ENCODE measurements at places on chromosomes 4 and X.

DNA sequence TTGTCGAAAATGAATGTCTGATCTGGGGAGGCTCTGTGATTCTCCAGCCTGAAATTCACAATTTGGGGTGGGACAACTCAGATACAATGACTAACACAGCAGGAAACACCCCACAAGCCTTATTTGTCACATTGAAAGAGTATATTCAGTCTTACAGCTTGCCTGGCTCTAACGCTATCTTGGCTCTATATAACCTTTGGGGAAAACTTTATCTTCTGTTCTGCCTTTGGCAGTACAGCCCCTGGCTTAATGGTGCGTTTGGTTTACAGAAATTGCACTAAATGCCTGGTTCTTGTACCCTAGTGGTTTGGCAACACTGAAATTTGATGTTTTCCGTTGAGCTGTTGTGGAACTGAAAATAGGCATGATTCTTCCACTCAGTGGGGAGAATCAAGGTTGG is 178.1 kb upstream of the VEGFC start:
- no peak for DNase-seq

DNA sequence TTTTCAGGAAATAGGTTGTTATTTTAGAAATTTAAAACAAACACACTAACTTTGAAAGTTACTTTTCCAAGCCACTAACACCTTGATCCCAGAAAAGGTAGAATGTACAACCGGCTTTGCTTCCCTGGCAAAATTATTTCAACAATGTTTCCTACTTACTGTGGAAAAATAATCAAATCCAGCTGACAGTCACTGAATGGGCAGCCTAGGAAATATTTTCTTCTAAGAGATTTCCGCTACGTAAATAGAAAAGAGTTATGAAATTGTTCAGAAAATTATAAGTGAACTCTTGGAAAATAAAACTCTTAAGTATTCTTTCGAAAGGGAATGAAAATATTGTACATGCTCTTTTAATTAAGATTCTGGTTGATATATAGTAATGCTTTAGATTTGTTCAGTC is 195.7 kb downstream of the GASK1B start:
- DNase-seq: no peak

DNA sequence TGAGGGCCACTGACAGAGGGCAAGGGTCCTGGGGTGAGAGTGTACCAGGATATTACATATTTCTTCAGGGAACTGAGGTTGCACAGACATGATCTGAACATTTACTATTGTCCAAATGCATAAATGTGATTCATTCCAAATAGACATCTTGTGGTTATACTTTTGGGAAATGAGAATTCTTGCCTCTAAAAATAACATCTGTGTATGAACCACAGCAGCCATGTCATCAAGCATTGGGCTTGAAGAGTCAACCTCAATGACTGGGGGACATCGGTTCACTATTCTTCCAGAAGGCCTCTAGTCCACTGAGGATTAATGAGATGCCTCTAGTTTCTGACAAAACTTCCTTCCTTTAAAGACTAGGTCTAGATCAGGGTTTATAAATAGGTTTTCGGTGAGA is 193.1 kb upstream of the GPC4 start:
- no peak for DNase-seq

- no peak for DNase-seq
Observed at GRCh38 chrX:23374291-23374690, 39.6 kb downstream of the PTCHD1 start.

DNA sequence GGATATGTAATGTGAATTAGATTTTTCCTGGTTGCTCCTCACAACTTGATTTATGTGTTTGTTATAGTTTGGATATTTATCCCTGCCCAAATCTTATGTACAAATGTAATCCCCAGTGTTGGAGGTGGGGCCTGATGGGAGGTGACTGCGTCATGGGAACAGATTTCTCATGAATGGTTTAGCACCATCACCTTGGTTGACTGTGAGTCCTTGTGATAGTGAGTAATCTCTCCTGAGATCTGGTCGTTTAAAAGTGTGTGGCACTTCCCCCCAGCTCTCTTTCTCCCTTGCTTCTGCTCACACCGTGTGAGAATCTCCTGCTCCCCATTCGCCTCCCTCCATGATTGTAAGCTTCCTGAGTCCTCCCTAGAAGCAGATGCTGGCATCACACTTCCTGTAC is 2.2 kb downstream of the MID2 start:
- no peak for DNase-seq

DNA sequence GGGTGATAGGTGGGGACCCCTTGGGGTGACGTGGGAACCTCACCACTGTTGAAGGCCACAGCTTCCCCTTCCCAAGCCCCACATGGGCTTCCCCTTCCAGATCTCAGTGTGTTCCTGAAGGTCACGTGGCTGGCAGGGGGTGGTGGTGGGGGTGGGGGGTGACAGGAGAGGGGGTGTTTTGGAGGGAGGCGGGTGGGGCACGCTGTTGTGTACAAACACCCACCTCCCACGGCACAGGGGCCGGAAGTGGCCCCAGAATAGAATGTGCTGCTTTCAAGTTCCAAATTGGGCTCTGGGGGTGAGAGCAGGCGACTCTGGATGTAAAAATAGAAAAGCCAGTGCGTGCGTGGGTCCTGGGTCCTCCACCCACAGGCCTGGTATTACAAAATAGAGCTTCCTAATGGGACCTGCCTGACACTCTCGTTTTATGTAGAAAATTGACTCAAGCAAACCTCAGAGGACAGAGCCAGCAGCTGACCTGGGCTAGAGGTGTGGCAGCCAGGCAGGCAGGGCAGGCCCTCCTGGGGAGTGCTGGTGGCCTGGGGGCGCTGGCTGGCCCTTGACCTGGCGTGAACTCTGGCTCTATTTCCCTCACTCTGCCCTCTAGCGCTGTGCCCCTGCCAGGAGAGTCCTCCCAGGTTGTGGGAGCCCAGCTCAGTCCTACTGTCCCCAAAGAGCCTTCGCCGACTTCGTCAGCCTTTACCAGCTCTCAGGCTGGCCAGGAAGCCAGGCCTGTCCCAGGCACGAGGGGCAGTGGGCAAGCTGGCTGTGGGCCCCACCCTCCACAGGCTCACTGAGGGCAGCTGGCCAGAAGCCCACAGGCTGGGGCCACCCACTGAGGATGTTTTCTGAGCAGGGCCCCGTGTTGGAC is 5.4 kb upstream of the SH3BP2 start:
- DNase-seq: no peak

DNA sequence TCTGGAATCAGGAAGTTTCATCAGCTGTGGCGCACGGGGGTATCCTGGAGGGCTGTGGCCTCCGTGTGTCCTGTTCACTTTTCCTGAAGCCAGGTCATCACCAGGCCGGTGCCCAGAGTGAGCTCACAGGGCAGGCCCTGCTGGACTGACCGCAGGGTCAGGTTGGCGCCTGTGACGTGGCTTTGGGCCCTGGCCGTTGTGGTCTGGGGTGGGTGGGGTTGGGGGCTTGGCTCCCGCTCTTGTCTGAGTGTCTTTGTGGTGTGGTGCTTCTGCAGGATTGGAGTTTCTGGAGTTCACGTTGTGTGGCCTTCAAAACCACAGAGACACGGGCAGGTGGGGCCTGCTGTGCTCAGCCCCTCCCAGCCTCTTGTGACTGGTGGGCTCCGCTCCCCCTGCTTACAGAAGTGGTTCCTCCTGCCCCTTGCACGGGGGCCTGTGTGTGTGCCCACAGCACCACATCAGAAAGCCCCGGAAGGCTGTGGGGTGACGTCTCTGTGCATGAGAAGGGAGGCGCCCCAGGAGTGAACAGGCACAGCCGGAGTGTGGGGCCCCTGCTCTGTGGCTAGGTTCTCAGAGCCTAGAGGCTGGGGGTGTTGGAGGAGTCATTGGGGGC is 9.5 kb downstream of the RGS12 start:
- no peak for DNase-seq

DNA sequence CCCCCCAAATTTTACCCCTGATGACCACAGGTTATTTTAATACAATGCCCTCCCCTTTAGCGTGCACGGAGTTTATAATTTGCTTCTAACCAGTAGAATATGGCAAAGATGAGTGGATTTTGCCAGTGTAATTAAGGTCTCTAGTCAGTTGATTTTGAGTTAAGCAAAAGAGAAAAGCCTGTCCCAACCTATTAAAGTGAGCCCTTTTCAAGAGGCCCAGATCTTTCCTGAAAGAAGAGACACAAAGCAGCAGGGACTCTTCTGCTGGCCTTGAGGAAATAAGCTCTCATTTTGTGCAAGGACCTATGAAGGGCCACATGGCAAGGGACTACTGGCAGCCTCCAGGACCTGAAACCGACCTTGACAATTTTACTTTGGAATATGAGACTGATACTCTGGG is 61.9 kb upstream of the GABRG1 start:
- DNase-seq: no peak

DNA sequence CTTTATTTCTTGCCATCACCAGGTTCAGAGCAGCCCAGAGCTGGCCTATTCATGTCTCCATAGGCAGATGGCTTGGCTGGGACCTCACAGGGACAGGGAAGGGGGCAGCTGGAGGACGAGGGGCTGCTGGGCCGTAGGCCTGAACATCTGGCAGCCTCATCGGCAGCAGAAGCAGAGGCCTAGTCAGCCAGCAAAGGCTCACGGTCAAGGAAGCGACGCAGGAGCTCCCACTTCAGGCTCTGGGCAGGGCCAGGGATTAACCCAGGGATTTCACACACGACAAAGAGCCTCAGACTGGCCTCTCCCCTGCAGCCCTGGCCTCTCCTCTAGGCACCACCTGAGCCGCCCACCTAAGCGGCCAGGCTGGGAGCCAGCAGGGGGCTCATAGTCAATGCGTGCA is 46.0 kb upstream of the MAN2B2 start:
- no peak for DNase-seq

DNA sequence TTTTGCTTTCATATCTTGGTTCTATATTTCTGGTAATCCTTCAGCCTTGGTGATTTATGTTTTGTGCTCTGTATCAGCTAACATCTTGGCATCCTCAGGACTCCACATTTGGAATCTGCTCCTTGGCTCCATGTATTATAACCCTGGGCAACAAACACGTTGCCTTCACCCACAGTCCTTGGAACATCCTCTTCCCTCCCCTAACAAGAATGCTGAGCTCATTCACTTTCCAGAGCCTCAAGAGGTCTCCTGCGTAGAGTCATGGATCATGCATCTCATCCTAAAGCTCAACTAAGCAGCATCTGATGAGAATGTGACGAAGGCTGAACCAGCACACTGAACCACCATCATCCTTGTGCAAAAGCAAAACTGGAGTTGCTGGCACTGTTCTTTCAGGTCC is 60.5 kb upstream of the C1GALT1C1 start:
- DNase-seq: no peak

- DNase-seq: no peak
Observed at GRCh38 chr4:76002176-76002575, 5.1 kb downstream of the CXCL9 start.

DNA sequence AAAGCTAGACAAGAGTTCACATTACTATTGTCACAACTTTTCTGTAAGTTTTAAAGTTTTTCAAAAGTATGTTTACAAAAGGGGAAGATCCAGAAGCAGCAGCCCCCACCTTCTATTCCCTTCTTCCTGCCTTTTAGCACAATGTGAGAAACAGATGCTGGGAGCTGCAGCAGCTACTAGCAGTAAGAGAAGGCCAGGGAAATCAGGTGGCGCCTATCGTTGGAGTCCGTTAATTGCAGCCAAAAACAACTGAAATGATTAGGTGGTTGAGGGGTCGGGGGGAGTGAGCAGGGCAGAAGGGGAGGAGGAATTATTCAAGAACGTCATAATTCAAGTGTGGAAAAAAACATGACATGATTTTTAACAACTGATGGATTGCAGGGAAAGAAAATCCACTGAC is 27.4 kb downstream of the FRYL start:
- no peak for DNase-seq

- DNase-seq: no peak
Observed at GRCh38 chr4:98530572-98530971, 127.8 kb downstream of the TSPAN5 start.

DNA sequence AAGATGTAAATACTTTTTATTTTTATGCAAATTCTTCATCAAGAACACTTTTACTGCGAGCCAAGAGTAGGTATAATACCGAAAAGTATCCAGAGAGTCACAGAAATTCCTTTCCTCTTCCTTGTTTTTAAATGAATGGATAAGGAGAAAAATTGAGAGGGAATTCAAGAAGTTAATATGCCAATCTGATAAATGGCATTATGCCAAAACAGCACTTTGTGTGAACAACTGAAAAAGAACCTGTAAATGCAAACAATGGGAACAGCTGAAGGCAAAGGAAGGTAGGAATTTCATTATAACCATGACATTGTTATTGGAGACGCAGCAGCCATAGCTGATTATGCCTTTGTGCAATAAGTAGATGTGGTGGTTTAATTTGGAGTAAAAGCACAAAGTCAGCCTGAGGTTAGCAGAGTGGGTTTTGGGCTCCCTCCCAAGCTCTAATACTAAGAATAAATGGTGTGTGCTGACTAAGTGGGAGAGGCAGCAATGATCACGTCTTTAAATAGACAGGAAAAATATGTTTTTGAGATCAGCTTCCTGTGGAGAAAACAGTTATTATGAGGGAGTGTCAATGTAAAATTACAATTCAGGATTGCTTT is 209.8 kb upstream of the NDST4 start:
- DNase-seq: no peak

- DNase-seq: no peak
Observed at GRCh38 chr4:28744066-28744465, 1883.4 kb downstream of the STIM2 start.

DNA sequence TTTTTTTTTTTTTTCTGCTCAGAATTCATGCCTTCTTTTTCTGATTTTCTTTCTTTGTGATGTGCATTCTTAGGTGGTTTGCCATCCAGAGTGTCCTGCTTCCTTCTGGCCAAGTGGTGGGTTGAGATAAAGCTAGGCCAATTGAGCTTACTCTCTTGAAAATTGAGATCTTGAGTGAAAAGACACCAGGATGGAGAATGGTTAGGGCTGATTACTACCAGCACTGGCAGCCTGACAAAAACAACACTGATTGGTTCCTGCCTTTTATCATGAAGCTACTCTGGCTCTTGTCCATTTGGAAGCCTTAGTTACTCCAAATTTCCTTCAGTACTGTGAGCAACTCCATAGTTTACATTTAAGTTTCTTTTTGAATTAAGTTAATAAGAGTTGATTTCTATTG is 404.0 kb downstream of the PPARGC1A start:
- no peak for DNase-seq

DNA sequence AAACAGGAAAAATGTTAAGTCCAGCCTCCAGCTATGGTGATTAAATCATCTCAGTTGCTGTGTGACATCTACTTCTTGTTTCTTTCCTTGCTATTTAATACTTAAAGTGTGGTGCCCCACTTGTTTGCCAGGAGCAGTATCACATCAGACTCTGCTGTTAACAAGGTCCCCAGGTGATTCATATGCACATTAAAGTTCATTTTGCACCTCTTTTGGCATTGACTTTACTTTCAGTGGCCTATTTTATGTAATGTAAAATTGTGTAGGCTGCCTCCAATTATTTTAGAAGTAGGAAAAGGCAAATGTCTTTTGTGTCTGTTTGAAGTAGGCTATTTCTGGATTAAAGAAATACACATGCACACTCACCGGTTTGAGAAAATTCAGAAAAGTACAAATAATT is 47.5 kb downstream of the CPE start:
- DNase-seq: no peak

GRCh38 chrX:150536455-150537116 is 31.8 kb upstream of the MTM1 start:
- DNase-seq: no peak

DNA sequence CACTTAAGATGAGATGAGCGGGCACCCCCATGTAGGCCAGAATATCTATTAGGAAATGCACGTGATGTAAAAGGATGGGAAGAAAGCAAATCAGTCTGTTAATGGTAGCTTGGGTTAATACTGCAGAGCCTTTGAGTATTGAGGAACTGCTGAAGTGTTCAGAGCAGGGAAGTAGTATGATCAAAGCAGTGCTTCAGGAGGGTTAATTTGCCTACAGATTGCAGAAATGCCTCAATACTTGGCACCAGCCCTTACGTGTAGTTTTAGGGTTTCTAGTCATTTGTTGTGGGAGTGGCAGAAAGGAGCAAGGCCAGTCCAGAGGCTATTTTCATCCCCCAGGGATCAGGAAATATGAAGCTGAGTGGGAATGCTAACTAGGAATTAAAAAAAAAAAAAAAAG is 19.7 kb downstream of the ZFX start:
- no peak for DNase-seq
